ENCODE measurements at places on chromosomes 7 and 10.

DNA sequence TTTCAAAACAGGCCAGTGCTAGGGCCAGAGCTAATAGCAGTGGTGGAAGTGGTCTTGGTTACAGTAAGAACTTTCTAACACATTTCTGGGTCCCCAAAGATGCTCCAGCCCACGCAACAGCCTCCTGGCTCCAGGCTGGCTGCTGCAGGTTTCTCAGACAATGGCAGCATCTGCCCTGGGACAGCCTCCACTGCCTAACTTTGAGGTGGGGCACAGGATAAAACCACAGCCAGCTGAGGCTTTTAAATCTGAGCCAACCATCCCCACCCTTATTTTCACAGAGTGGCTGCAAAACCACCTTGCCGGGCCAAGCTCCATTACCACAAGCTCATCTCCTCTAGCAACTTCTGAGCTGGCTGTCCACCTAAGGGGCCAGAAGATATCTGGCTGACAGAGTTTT lies 84.8 kb downstream of the FAM53B start:
- DNase-seq = no peak

GRCh38 chr10:66836057-66836456 lies 89.8 kb upstream of the LRRTM3 start:
- DNase-seq = no peak

DNA sequence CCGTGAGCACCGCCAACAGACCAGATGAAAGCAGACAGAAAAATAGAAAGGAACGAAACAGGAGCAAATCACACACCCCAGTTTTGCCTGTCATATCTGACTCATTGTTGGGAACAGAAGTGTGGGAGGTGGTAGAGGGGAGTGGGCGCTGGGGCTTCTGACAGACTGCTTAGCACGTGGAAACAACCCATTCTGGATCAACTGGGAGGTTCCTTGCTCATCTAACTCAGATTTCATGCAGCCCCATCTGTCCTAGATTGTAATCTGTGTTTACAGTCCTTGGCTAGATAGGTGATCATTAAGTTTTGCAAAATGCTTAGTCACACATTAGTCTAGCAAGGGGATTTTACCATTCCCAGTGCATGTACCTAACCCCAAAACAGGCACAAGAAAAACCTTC lies 154.1 kb downstream of the NRP1 start:
- DNase-seq = no peak

DNA sequence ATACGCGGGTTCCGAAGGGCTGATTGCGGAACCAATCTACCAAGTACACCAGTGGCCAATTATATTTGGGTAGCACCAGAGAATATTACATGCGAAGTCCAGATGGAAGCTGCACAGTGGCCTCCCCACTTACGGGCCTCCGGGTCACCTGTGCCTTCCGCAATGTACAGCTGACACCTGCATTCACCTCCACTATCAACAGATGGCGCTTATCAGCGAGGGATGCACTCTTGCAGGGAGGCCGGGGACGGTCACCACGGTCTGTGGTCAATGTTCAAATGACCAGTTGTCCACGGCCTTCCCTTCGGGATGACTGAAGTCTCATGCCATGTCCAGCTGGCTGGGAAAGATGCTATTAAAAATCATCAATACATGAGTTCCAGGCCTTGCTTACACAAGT lies 47.6 kb downstream of the SLIT1 start:
- DNase-seq = no peak

DNA sequence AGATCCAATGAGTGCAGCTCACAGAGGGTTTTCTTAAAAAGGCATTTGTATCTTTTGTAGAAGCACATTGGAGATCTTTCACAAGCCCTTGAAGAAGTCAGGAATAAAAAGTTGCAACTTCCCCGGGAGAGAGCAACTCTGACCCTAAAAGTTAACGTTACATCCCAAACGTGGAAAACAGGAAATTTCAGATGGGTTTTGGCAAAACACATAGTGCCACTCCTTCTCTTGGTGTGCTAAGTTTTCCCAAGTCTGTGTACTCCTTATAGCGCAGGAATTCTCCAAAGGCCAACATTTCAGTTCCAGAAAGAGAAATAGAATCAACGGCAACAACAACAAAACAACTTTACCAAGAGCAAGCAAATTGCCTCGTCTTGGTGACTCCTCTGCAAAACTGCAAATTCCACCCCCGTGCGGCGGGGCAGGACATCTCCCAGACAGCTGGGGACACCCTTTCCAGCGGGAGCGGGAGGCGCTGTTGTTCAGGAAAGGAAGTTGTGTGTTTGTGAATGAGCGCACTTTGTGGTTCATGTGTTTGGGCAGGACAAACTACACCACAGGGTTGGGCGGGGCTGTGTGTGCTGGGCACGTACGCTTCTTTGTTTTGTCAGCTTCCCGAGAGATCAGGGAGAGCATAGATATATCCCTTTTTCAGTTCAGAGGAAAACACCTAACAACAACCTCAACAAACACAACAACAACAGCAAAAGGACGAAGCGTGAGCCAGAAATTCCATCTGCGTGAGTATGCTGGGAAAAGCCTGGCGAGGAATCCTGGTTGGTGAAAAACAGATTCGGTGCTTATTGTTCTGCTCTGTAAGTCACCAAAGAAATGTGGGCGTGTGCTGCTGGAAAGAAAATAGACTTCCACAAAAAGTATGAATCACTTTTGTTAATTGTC lies 294.7 kb upstream of the PITRM1 start:
- no peak for DNase-seq

Data from mesothelial cell of epicardium (in vitro differentiated cells).